ENCODE measurements at places on chromosomes 13 and 19. TPM values are rescaled to one million over a fixed set of nuclear protein-coding genes. Genes with fewer than 3 reads are reported as not detected.

The FCAR gene
- total RNA-seq, result not detected

The ZNF829 gene
- total RNA-seq, result 6.3 TPM

The ZNF536 gene
- total RNA-seq, result not detected

The IGFL3 gene
- total RNA-seq, result not detected

The CDX2 gene
- not detected for total RNA-seq

The CNN1 gene
- total RNA-seq, result not detected

The ZNF780B gene
- total RNA-seq, result 15.6 TPM

The PPM1N gene
- total RNA-seq, result 2.0 TPM

The ZNF681 gene
- total RNA-seq, result 4.2 TPM

The TEX26 gene
- not detected for total RNA-seq

The ZNF579 gene
- total RNA-seq, result 6.9 TPM

The ZNF556 gene
- not detected for total RNA-seq

The PPP6R1 gene
- total RNA-seq, result 226 TPM

The S1PR2 gene
- 14.1 TPM for total RNA-seq

The DOHH gene
- total RNA-seq, result 18.8 TPM

The PRR19 gene
- 1.2 TPM for total RNA-seq

The LAMP1 gene
- 83.4 TPM for total RNA-seq

The ETV2 gene
- total RNA-seq, result 2.1 TPM

The NLRP8 gene
- not detected for total RNA-seq

The CPT1C gene
- total RNA-seq, result 0.61 TPM

The GPR18 gene
- total RNA-seq, result 16.3 TPM

The PGLYRP1 gene
- not detected for total RNA-seq

The HIPK4 gene
- total RNA-seq, result not detected

The PEG3 gene
- not detected for total RNA-seq

The ADAT3 gene
- total RNA-seq, result 8.0 TPM

All from activated CD8-positive, alpha-beta memory T cell treated with anti-CD3 and anti-CD28 coated beads for 36 hours (primary cell).